ENCODE measurements at places on chromosomes 16 and 17.

GRCh38 chr16:50857881-50858280 is 116.0 kb downstream of the CYLD start:
- no peak for DNase-seq

GRCh38 chr17:48555258-48556228 is 10.6 kb upstream of the HOXB2 start:
- DNase-seq = peak; percentile 96

GRCh38 chr17:67647482-67647881 is 70.3 kb upstream of the NOL11 start:
- DNase-seq = no peak

- DNase-seq = no peak
These were observed 362.5 kb downstream of the SEC14L1 start for GRCh38 chr17:77503293-77503655.

All from fibroblast of skin of right quadriceps (primary cell).